Keratinocyte (primary cell): ENCODE measurements at places on chromosomes 7 and 10.

DNA sequence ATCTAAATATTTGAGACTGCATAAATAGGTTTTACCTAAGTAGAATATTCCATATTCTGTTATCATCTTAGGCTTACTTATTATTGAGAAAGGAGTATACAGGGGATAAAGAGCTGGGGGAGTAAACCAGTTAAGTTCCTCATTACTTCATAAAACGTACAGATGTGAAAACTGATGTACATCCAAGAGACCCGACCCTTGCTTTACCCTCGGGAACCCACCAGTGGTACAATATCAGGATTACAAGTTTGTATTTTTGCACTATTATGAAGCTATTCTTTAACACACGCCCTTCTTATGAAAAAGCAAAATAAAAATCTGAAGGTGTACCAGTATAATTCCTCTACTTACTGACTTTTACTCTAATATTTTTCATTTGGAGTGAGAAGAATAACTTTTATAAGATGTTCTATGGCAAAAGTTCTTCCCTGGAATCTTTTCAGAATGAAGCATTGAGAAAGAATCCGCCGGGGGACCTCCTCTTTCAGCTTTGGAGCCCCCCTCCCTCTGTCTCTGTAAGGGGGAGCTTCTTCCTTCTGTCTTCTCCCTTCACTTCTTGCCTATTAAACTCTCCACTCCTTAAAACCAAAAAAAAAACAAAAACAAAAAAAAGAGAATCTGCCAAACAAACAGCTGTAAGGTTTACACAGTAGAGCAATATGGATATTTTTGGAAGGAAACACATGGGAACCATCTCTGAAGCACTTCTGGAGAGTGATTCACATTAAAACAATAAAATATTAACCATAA is 550.0 kb downstream of the TNS3 start:
- DNase-seq: no peak

GRCh38 chr7:123580406-123581161 is 21.0 kb upstream of the ASB15 start:
- DNase-seq: no peak

DNA sequence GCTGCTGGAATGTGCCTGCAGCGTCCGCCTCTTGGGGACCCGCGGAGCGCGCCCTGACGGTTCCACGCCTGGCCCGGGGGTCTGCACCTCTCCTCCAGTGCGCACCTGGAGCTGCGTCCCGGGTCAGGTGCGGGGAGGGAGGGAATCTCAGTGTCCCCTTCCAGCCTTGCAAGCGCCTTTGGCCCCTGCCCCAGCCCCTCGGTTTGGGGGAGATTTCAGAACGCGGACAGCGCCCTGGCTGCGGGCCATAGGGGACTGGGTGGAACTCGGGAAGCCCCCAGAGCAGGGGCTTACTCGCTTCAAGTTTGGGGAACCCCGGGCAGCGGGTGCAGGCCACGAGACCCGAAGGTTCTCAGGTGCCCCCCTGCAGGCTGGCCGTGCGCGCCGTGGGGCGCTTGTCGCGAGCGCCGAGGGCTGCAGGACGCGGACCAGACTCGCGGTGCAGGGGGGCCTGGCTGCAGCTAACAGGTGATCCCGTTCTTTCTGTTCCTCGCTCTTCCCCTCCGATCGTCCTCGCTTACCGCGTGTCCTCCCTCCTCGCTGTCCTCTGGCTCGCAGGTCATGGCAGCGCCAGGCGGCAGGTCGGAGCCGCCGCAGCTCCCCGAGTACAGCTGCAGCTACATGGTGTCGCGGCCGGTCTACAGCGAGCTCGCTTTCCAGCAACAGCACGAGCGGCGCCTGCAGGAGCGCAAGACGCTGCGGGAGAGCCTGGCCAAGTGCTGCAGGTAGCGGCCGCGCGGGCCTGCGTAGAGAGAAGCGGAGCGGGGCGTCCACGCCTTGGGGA is 645 bp downstream of the SLC26A4 start:
- no peak for DNase-seq

DNA sequence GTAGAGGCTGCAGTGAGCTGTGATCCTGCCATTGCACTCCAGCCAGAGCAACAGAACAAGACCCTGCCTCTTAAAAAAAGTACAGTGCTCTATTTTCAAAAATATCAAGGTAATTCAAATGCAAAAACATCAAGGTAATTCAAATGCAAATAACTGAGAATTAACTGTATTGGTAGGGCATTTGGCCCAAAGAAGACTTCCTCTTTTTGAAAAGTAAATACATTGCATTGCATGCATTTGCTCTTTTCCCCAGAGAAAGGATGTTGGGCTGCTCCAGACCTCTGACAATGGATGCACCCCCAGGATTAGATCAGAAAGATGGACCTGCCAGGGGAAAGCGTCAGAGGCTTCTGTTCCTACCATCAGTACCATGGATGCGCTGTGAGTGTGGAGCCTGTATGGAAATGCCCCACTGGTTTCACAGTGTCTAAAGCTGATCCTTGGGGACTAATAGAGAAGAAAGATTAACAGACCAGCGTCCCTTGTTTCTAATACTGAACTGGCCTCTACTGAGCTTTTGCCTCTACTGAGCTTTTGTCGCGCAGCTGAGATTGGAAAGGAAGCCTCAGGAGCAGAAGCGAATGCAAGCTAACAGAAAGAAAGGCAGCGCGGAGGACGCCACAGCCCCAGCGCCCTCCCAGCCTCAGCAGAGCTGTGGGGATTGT is 93.5 kb upstream of the LYZL2 start:
- DNase-seq: no peak

DNA sequence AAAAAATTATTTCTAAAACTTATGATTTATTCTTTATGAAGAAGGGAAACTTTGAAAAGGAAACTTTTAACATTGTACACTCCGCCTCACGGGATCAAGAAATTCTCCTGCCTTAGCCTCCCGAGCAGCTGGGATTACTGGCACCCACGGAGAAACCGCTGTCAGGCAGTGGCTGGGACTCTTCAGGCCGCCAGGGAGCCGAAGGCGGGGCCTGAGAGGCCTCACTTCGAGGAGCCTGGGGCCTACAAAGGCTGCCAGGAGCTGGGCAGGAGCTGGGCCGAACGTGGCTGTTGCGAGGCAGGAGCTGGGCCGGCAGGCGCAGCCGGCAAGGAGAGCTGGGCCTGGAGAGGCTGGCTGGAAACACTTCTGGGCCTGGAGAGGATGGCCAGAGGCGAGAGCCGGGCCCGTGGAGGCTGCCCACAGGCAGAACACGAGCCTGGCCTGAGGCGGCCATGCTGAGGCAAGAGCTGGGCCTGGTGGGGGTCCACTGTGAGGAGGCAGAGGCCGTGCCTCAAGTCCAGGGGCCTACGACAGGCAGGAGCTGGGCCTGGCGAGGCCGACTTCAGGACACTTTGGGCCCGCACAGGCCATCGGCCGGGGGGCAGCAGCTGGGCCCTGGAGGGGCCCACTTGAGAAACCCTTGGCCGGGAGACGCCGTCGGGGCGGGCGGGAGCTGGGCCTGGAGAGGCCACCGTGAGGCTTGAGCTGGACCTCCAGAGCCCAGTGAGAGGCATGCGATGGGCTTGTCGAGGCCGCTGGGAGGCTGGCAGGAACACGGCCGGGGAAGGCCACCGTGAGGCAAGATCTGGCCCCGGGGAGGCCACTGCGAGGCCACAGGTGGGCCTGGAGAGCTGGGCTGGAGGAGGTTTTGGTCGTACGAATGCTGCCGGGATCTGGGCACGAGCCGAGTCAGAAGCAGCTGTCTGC is 23.7 kb downstream of the MDH2 start:
- DNase-seq: no peak

DNA sequence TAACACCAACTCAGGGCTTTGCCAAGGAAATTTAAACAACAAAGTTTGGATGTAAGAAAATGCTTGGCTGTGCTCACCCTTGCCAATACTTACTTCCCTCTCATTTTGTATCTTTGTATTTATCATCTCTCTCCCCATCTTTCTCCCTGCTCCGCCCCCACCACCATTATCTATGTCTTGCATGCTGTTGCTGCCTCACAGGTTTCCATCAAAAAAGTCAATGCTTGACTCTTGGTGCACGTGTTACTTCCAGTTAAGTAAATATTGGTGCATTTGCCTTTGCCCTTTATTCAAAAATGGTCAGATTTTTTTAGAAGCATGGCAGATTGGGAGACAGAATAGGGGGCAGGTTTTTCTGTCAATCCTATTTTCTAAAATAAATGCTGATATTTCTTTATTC is 626.0 kb downstream of the ACTR3B start:
- no peak for DNase-seq

DNA sequence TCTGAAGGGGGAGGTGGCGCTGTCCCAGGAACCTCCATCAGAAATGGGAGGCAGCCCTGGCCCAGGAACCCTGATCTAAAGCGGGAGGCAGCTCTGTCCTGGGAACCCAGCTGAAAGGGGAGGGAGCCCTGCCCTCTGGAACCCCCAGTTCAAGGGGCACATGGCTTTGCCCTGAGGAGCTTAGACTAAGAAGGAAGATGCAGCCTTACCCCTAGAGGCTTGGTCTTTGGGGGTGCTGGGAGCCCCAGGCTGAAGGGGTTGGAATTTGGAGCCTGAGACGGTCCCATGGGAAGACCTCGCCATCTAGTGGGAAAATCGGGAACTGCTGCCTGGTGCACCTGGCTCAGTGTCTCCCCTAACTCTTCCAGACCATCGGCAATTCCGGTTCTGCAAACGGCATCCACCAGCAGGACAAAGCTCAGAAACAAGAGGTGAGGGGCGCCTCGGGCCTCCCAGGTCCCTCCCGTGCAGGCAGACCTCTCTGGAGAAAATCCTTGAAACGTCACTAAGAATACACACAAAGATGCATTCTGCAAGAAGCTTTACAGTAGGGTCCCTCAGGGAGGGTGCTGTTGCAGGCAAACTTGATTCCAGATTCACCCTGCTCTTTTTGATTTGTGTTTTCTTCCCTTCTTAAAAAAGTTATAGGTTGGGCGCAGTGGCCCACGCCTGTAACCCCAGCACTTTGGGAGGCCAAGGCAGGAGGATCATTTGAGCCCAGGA is 52.4 kb upstream of the GTF2IRD1 start:
- DNase-seq: peak; percentile 21

DNA sequence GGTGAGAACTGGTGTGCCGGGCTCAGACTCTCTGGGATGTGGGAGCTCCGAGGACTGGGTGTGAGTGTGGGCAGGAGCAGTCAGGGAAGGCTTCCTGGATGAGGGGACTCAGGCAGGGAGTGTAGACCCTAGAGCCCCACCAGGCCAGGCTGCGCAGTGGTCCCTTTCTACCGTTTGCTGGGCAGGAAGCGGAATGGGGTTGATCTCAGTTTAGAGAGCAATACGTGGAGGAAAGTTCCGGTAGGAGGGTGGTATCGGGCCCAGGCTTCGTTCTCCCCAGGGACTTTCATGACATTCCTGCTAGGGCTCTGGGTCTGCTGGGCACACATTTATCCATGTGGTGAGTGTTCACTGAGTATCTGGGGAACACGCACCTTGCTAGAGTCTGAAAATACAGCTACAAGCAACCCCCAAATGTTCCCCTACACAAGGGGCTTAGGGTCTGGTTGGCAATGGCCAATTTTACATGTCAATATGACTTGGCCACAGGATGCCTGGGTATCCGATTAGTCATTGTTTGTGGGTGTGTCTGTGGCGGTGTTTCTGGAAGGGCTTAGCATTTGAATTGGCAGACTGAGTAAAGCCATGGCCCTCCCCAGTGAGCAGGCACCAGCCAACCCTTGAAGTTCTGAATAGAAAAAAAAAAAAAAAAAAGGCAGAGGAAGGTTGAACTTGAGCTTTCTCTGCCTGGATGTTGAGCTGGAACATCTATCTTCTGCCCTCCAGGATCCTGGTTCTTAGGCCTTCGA is 20.8 kb downstream of the GHRHR start:
- DNase-seq: no peak

- DNase-seq: no peak
These were observed 102.3 kb upstream of the PCBD1 start for GRCh38 chr10:70990681-70991080.

GRCh38 chr7:11193131-11193867 is 219.6 kb downstream of the PHF14 start:
- DNase-seq: no peak

GRCh38 chr7:147418966-147419365 is 1171.6 kb upstream of the C7orf33 start:
- no peak for DNase-seq

- no peak for DNase-seq
These were observed 113.4 kb upstream of the EEPD1 start for GRCh38 chr7:36039671-36040070.

GRCh38 chr10:128993443-128993842 is 473.6 kb upstream of the MGMT start:
- DNase-seq: no peak

- no peak for DNase-seq
These were observed 446.4 kb downstream of the SDK1 start for GRCh38 chr7:3747467-3747866.

- DNase-seq: no peak
These were observed 92.0 kb downstream of the KCNMA1 start for GRCh38 chr10:77545585-77545984.

GRCh38 chr10:70474780-70475179 is 3.8 kb upstream of the PALD1 start:
- no peak for DNase-seq

GRCh38 chr7:25857376-25858067 is 294.5 kb upstream of the NFE2L3 start:
- no peak for DNase-seq

GRCh38 chr10:32149252-32149955 is 93.2 kb upstream of the KIF5B start:
- peak; percentile 62 for DNase-seq

DNA sequence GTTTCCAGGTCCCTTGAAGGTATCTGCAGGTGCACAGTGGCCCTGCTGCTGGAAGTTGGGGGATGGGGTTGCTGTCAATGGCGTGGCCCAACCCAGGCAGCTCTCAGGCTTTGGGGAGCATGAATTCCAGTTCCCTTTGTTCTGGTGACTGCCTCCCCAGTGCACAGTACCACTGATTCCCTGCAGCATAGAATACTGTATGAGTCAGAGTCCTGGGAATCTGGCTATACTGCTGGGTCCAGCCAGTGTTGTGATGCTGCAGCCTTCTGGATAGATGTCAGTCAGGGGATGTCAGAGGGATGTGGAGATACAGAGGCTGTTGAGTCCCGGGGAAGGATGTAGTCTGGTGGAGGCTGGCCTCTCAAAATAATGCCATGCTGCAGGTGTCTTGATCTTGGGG is 99.3 kb downstream of the LANCL2 start:
- DNase-seq: no peak

GRCh38 chr7:23074443-23075261 is 30.9 kb upstream of the KLHL7 start:
- DNase-seq: no peak

GRCh38 chr7:150476819-150477631 is 26.6 kb downstream of the GIMAP8 start:
- DNase-seq: no peak

- no peak for DNase-seq
These were observed 3.4 kb upstream of the SEM1 start for GRCh38 chr7:96713037-96713436.
